Bone marrow (tissue), 2 donors: ENCODE measurements at places on chromosomes 3 and 15.

- peak; percentile 43 for DNase-seq
Measured at GRCh38 chr3:18423401-18424212, 1.5 kb downstream of the SATB1 start.

DNA sequence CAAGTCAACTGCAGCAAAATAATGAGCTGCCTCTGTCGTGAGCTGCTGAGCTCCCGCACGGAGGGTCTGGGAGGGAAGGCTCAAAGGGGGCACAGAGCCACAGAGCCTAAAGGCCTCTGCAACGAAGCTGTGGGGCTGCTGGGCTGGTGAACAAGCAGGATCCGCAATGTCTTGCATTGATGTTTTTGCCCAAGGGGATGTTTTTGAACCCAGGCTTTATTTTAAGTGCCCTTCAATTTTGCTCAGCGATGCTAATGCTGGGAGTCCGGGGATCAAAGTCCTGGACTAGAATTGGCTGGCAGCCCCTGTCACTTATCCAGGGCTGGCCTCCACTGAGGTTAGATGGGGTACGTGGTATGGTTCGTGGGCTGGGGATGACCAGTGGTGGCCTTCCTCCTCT lies 240.0 kb downstream of the VPS13C start:
- DNase-seq = no peak

DNA sequence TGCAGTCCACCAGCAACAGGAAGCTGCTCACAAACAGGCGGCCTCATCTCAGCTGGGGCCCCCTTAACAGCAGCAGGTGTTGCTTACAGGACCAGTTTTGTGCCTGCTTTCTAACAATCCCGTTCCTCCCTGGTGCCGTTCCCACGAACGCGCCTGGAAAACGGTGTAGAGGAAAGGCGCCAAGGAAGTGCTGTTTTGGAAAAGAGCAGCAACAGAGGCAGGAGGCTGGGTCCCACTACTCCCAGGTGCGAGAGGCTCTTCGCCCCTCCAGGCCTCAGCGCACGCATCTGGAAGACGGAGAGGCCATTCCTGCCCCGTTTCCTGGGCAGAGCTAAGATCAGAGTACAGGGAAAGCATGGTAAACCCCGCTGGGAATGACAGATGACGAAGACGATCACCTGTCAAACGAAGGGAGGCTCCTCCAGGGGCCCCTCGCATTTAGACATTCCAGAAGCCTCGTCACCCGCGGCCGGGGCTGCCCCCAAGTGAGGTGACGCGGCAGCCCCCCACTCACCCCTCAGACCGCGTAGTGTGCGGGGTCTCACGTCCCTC lies 603 bp downstream of the SCAPER start:
- no peak for DNase-seq

GRCh38 chr3:67402873-67403272 lies 251.5 kb downstream of the SUCLG2 start:
- DNase-seq = no peak

DNA sequence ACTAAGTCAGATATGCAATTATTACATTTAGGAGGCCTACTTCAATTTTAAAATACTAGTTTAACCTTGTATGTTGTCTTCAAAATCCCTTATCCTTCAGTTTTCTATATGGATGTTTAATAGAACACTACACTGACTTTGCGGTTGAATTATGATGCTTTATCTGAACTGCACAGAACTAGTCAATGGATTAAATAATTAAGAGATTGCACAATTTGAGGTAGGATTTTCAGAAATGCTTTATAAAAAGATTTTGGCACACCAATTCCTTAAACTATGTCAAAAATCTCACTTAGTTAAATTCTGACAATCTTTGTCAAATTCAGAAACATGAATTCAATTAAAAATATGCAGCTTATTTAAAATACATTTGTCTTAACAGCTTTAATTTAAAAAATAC lies 28.1 kb downstream of the ATOSA start:
- no peak for DNase-seq
